ENCODE measurements at places on chromosomes 3 and 15. TPM values are rescaled to one million over a fixed set of nuclear protein-coding genes. Genes with fewer than 3 reads are reported as not detected.
A peak's percentile ranks its signal among the peaks of the same experiment; 100 is the strongest.

The RUVBL1 gene
- 134 TPM for total RNA-seq

The ERC2 gene
- total RNA-seq, result 12.2 TPM

The TMIE gene
- total RNA-seq, result 0.16 TPM

The PRR20G gene
- total RNA-seq, result not detected

GRCh38 chr15:79943820-79944219 is 27.2 kb downstream of the BCL2A1 start:
- DNase-seq, result no peak

DNA sequence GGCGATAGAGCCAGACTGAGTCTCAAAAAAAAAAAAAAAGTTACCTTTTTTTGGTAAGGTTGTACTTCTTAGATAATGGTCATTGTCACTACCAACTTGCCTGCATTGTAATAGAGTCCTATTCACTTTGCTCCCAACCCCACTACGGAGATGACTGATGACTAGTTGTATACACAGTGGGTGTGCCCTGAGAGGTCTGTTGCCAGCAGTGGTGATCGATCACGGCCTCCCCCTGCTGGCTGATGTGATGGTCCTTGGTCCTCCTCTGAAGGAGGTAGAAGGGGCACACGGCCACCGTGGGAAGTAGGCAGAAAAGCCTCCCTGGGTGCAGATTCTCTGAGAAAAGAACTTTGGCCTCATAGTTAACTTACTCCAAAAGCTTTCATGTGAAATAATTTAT is 10.7 kb downstream of the GCNT3 start:
- peak; percentile 79 for DNase-seq

GRCh38 chr3:163812006-163812405 is 1266.3 kb downstream of the SI start:
- DNase-seq, result no peak

DNA sequence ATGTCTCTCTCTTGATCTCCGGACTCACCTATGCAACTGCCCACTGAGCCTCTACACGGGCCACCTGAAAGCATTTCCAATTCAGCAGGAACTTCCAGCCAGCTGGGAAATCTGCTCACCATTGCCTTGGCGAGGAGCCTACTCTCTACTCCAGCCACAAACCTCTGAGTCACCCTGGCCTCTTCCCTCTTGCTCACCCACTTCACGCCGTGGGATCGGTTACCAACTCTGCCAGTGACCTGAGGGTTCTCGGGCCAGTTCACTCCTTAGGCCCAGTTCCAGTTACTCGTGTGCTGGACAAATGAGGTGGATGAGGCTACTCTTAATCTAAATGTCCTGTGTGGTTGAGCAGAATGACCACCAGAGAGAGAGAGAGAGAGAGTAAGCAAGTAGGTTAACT is 70.1 kb downstream of the CEMIP start:
- no peak for DNase-seq

GRCh38 chr15:82228750-82229149 is 33.8 kb downstream of the EFL1 start:
- DNase-seq, result no peak

DNA sequence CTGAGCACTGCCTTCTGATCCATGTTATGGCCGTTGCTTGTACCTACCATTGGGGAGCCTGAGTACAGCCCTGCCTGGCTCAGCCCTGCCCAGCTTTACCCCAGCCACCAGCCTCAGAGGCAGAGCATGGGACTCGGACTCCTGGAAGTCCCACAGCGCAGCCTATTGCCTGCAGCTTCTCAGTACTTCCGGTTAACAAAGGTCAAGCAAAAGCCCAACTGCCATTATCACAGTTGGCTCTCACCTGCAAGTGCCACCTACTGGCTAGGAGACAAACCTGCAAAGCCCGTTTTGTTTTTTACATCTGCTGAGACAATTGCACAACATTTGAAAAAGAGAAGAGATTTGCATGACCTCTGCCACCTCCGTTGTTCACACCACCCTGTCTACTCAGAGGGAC is 1081.7 kb downstream of the NAALADL2 start:
- peak; percentile 91 for DNase-seq

DNA sequence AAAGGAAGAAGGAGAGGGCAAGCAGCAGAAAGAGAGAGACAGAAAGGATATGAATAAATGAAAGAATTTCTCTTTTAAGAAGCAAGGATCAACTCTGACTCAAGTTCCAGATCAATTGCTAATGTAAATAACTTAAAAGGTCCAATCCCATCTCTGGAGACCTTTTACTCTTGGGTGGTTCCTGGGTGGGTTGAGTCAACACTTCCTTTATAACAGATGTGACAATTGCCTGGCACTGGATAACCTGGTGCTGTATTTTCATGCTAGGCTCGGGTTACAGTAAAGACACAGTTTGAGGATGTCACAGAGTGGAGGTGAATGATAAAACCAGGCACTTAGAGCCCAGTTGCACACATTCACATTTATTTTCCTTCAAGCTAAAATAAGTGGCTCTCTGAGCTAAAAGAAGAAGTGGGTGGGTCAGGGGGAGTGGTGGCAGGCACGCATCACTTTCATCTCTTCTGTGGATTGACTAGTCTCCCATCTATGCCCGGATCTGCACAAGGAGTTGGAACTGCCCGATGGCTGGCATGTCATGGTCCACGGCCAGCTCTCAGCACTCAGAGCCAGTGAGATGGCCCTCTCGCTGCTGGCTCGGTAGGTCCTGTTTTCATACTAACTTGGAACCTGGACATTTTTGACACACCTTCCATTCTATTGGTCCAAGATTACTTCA is 465.8 kb downstream of the FOXP1 start:
- DNase-seq, result no peak

- no peak for DNase-seq
Measured at GRCh38 chr3:181919375-181919774, 207.7 kb downstream of the SOX2 start.

Data from GM23338 (cell line).